ENCODE measurements at places on chromosomes 4 and X.
A peak's percentile ranks its signal among the peaks of the same experiment; 100 is the strongest.

DNA sequence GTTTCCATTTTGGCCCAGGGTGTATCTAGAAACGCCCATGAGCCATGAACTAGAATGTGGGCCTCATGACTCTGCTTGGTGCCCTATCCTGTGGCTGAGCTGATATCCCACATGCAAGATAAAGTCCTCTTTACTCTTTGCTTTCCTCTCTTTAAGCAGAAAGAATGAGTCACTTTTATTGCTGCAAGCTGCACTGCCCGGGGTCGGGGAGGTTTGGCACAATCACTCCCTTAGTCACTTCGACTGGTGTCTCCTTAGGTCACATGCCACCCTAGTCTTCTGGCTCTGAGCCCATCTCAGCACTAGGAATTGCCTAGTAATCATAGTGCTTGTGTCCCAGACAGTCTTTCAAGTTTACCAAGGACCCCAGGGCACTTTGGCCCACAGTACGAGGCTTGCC is 75.1 kb upstream of the CXorf66 start:
- DNase-seq = no peak

DNA sequence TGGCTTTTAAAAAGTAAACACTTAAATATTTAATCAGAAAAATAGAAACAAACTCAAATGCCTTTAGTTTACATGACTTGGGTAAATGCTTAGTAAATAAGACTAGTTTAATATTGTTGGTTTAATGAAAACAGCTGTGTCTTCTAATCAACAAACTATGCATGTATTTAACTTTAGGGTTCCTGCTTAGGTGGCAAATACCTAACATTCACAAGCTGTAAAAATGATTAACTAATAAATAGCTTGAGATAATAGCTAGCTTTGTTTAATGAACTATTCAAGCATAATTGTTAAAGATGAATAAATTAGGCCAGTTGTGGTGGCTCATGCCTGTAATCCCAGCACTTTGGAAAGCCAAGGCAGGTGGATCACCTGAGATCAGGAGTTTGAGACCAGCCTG is 30.0 kb upstream of the USP46 start:
- no peak for DNase-seq

DNA sequence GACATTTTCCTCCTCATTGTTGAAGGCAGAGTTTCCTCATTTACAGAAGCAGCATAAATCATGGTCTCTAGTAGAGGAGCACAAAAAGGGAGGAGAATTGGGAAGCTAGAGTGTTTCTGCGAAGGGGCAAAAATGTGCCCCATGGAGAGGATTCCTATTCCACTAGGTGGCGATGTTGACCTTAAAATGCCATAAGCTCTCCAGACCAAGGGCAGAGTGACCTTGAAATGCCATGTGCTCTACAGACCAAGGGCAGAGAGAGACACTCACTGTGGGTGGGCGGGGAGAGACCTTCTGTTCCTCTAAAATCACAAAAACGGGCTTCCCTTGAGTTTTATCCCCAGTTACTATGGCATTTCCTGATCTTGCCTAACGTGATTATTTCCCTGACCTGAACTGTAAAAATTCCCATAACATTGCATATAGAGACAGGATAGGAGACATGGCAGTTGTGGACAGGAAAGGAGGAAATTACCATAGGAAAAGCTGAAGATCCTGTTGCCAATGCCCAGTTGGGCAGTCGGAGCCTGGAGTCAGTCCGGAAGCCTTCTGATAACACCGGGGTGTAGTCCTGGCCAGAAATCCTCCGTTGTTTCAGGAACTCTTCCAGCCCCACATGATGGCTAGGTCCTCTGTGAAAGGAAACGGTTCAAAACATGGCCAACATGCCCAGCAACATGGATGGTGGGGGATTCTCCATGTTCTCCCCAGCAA is 567.7 kb downstream of the MAGEB5 start:
- peak; percentile 0 for DNase-seq

GRCh38 chr4:6955261-6955911 is 45.8 kb downstream of the TBC1D14 start:
- DNase-seq = no peak

DNA sequence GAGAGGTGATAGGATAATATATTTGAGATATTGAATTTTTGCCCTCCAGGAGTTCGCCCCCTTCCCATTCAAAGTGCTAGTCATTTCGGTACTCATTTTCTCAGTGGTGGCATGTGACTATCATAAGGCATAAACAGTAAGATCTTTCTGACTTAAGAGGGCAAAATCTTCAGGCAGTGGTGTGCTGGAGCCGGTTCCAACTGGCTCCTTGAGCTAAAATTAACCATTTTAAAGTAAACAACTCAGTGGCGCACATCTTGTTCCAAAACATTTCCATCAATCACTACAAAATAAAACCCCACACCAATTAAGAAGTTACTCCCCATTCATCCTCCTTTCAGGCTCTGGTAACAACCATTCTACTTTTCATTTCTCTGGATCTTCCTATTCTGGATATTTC is 43.3 kb downstream of the LUZP4 start:
- DNase-seq = no peak

DNA sequence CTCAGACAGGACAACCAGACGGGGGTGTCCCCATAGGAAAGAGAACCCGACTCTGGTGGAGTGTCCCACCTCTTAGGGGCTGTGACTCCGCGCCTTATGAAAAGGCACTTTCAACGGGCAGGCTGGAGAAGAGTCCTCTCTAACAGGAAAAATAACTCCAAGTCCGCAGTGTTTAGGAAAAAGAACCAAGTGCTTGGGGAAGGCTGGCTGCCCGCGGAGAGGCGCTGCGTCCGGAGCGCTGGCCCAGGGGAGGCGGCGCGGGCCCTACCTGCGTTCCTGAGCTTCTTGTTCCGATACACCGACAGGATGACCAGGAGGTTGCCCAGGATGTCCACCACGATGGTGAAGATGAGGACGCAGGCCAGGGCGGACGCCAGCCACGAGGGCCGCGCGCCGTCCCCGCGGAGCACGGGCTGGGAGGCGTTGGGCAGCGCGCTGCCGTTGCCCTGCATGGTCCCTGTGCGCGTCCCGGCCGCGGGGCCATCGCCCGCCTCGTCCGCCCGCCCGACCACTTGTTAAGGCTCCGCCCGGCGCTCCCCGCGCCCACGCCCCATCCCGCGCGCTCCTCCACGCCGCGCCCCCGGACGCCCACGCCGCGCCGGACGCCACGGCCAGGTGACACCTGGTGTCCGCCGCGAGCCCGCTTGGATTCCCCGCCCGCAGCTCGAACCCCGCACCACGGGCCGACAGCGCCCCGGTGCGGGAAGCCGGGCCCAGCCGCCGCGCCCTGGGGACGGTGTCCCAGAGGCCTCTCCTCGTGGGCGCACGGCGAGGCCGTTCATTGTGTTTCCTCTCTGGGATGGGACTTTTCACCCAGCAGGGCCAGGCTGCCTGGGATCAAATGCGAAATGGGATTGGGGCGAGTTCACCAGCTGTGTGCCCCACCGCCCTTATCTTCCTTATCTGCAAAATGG is at the start of gene MTNR1A:
MTNR1A (minus strand) TSS at position 654 of the 914 bp plus-strand sequence; CDS start at position 452, 202 bp downstream.
- no peak for DNase-seq

DNA sequence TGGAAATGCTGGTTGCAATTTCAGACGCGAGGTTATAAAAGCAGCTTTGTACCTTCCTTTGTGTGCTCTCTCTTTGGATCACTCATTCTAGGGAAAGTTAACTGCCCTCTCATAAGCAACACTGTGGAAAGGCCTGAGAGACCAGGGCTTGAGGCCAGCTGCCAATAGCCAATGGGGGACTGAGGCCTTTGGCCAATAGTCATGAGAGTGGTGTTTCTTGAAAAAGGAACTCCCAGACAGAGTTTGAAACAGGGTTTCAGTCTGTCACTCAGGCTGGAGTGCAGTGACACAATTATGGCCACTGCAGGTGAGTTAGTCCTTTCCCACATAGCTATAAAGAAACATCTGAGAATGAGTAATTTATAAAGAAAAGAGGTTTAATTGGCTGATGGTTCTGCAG is 524.7 kb upstream of the SMIM31 start:
- no peak for DNase-seq

- no peak for DNase-seq
Observed at GRCh38 chrX:76172325-76172893, 453 bp upstream of the PBDC1 start.

- DNase-seq = no peak
Observed at GRCh38 chr4:46506876-46507275, 116.9 kb upstream of the GABRA2 start.

GRCh38 chrX:132389480-132389879 is 99.4 kb downstream of the MBNL3 start:
- no peak for DNase-seq

DNA sequence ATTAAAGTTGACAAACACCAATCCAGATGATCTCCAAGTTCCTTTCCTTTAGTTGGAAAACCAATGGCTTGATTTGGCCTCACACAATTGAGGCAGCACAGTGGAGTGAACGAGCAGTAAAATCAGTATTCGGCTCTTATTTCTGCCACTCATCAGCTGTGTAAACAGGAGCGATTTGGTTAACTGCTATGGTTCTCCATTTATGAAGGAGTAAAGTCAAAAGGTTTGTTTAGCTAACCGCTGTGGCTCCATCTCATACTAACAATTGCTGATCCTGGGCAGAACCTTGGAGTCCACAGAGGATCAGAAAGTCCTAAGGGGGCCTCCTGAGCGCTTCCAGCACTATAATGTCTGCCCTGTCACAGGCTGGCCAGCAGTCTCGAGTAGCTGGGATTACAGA is 54.5 kb upstream of the EXOC1L start:
- DNase-seq = no peak

DNA sequence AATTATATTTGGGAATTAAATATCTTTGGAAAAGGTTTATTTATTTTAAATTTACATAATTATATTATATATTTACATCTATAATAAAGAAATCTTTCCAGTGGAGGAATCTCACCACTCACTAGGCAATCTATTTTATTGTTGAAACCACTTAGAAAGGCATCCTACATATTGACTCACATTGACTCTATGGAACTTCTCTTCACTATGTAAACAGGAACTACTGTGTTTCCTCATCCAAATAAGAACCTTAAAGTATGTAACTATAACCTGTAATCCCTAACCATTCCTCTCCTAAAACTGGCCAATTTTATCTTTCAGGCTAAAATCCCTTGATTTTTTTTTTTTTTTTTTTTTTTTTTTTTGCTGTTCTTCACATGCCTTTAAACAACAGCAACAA is 268.7 kb downstream of the MAPK10 start:
- DNase-seq = no peak

- peak; percentile 43 for DNase-seq
Observed at GRCh38 chr4:186105647-186106321, 1.3 kb downstream of the FAM149A start.

DNA sequence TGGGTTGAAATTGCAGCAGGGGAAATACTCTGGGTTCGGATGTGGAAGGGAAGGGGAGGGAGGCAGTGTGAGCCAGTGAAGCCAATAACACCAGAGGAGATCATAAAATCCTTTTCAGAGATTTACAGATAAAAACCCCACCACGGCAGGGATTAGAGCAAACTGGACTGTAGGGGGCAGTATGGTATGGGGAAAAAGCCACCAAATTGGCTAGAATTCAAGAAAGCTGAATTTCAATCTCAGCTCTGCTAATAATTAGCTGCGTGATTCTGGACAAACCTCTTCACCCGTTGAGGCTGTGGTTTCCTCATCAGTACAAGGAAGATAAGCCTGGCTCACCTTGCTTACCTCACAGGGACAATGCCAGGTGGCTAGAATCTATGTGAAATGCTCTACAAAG is 108.1 kb downstream of the ATG4A start:
- DNase-seq = no peak

- peak; percentile 58 for DNase-seq
Observed at GRCh38 chr4:84965553-84966381, 723 bp downstream of the WDFY3 start.

- no peak for DNase-seq
Observed at GRCh38 chrX:49257846-49258748, 6.4 kb downstream of the FOXP3 start.

DNA sequence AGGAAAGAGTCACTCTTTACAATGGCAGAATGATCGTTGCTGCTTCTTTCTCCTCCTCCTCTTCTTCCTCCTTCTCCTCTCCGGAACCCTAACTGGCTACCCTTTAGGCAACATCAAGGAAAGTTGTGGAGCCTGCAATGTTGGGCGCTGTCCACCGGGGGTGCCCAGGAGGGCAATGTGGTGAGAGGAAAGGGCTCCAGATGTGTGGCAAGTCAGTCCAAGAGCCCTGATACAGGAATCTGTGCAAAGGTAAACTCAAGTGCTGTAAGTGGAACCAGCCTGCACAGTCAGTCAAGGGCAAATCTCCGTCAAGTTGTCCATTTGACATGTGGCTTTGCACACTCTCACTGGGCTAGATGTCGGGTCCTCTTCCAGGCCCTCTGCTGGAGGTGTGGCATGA is 2.8 kb downstream of the RTL5 start:
- no peak for DNase-seq

DNA sequence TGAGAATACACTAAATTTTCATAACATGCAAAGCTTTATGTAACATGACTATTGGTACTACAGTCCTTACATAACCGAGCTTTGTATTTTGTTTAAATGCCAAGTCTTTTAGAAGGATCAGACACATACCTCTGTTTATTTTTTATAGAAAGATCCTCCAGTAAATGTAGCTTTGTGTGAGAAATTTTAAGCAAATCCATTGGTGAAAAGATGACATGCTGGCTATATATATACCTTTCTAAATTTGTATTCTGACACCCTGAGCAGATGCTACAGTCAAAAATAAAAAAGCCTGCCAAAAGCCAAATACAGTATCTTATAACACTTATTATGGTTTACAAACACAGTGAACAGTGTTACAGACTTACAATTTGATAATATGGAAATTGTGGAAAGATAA is at the start of gene YIPF7:
YIPF7 (minus strand) TSS at position 201 of the 400 bp plus-strand sequence. CDS start 1,525 bp downstream, outside the sequence.
- no peak for DNase-seq

DNA sequence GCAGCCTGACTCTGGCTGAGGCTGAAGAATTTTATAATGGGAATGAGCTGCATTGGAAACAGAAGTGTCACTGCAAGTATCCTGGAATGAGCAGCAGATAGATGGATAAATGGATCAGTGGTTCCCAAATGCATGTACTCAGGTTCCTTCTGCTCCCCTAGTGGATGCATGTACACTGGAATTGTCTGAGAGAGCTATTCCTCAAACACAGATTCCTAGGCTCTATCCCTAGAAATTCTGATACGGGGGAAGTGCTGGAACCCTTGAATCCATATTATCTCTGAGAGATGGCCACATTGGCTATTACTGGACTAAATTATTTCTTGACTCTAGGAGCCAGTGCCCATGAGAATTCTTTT is 64.8 kb downstream of the TMEM131L start:
- DNase-seq = no peak

DNA sequence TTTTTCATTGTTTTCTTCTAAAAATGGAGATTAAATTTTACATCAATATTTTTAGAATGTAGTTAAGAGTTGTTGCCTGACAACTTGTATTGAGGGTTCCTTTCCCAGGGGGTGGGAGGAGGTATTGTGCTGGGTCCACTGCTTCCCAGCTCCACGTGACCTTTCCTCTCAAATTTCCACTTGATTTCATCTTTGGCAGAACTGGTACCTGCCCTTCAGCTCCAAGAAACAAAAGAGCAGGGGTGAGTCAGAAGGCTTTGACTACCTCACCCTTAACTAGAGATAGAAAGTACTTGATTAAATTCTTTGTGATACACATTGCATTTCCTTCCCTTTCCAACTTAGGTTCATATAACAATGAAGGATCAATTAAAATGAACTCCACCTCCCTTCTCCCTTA is 19.7 kb downstream of the TRIM2 start:
- no peak for DNase-seq

GRCh38 chr4:185573651-185574199 is 38.4 kb upstream of the PDLIM3 start:
- no peak for DNase-seq

GRCh38 chrX:49958727-49959485 is 36.5 kb downstream of the CLCN5 start:
- DNase-seq = no peak
